ENCODE measurements at places on chromosomes 13 and 19.

DNA sequence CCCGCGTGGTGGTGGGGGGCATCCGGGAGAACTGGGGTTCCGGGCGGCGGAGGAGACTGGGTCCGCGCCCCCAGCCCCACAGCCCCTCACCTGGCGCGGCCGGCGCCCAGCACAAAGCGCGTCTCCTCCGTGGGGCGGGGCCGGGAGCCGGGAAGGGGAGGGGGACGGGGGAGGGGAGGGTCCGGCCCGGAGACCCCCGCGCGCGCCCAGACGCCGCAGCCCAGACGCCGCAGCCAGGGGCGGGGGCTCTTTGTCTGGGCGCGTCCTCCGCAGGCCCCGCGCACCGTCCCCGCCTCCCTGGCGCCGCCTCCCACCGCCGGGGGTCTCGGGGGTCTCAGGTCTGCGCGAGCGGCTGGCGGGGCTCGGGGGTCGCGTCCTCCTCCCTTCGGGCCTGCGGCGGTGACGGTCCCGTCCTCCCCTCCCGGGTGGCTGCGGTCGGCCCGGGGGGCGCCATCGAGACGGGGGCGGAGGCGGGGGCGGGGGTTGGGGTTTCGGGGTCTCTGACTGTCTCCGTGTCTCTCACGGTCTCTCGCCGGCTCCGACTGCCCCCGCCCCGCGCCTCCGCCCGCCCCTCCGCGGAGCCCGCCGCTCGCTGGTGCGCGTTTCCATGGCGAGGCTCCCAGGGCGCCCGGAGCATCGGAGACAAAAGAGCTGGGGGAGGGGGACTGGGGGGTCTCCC is at the start of gene PLPPR3:
TSS of gene PLPPR3 (minus strand) at position 131 of the 679 bp plus-strand sequence. CDS start 396 bp downstream, outside the sequence.
- no peak for DNase-seq

GRCh38 chr13:52809310-52809769 is 39.1 kb downstream of the PCDH8 start:
- DNase-seq = peak; percentile 26

- DNase-seq = no peak
These were observed 294.3 kb upstream of the MAB21L1 start for GRCh38 chr13:35770756-35771297.

DNA sequence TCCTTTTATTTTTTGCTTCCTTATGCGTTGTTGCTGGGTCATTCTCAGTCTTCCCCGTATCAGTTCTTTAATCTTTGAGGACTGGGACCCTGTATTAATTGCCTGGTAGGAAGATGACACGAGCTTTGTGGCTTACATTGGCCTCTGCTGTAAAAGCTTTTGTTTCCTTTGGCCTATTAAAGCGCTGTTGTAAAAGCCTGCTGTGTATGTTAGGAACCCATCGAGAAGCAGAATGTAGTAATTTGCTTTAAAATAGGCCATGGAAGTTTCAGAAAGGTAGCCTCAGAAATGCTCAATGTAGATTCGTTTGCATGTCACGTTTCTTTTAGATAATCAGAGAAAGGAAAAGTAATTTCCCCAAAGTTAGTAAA is 257.5 kb upstream of the STARD13 start:
- no peak for DNase-seq

GRCh38 chr13:42101821-42102585 is 53.6 kb downstream of the DGKH start:
- DNase-seq = no peak

DNA sequence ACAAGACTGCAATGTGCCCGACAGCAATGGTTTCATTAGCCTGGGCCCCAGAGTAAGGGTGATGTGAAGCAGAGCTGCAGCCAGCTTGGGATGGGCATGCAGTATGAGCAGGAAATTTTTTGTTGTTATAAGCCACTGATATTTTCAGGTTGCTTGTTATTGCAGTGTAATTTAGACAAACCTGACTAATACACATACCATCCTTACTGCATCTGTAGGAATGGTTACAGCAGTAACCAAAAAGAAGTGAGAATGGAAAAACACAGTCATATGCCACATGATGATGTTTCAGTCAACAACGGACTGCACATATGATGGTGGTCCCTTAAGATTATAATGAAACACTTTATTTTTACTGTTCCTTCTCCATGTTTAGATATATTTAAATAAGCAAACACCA is 8.6 kb upstream of the POMP start:
- DNase-seq = no peak

GRCh38 chr19:38360839-38361631 is 13.3 kb upstream of the PSMD8 start:
- DNase-seq = no peak

- no peak for DNase-seq
These were observed 27.1 kb upstream of the PARP4 start for GRCh38 chr13:24539500-24540165.

- DNase-seq = no peak
These were observed 190.0 kb upstream of the MIR17HG start for GRCh38 chr13:91157273-91158016.

- DNase-seq = peak; percentile 59
These were observed 630 bp downstream of the RNF126 start for GRCh38 chr19:662207-662961.

GRCh38 chr19:19627621-19628500 is at the start of gene LPAR2:
TSS of gene LPAR2 (minus strand) at chr19:19628220. CDS start at chr19:19627275, 945 bp downstream.
- peak; percentile 55 for DNase-seq

GRCh38 chr13:39770221-39771090 is 115.0 kb downstream of the COG6 start:
- no peak for DNase-seq

- DNase-seq = no peak
These were observed 1.4 kb upstream of the FZR1 start for GRCh38 chr19:3504735-3505134.

DNA sequence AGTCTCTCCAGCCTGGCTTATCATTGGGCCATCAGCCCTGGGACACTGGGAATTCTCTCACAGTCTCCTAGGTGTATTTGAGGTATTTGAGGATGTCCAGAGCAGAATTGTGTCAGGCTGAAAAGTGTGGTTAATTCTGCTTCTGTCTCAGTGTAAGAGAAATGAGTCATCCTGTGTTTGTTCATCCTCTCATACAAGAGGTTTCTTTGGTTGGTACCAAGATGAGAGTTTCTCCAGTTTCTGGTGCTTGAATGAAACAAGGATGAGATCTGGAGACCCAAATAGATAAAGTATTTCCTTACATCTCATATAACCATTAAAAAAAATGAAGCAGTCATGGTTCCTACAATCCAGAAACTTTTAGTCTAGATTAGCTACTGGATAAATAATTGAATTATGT is 7.7 kb downstream of the ZNF253 start:
- no peak for DNase-seq

GRCh38 chr13:34431827-34432581 is 510.1 kb upstream of the NBEA start:
- DNase-seq = no peak

GRCh38 chr13:78045916-78046315 is 127.3 kb upstream of the EDNRB start:
- DNase-seq = no peak

GRCh38 chr19:43371909-43372308 is 18.4 kb downstream of the CD177 start:
- no peak for DNase-seq

DNA sequence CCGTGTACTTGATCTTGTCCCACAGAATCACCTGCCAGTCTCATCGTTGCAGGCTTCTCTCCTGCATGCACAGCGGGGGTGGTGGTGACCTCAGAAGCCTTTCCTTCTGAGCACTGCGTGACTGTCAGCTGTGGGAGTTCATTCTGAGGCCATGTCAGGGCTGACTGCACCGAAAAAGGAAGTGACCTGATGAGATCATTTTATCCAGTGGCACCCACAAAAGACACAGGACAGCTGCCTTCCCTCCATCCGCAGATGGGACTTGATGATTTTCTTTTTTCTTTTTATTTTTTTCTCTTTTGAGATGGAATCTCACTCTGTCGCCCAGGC is 89.7 kb downstream of the RAB20 start:
- DNase-seq = no peak

DNA sequence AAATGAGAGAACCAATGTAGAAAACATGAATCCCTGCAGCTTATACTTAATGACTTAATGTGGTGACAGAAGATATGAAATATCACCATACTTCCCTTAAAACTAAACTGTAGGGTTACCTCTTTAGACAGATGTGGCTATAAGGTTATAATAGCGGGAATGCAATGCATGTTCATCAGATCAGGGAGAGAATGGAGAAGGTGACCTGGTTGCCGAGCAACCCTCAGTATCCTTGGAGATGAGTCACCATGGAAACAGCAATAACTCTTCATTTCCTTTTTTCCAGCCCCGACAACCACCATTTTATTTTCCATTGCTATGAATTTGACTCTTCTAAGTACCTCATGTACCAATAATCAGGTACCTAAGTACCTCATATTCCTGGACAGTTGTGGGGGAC is 28.0 kb upstream of the ZNF835 start:
- DNase-seq = no peak
